ENCODE measurements at places on chromosomes 12 and 14. TPM values are rescaled to one million over a fixed set of nuclear protein-coding genes. Genes with fewer than 3 reads are reported as not detected.
A peak's percentile ranks its signal among the peaks of the same experiment; 100 is the strongest.

DNA sequence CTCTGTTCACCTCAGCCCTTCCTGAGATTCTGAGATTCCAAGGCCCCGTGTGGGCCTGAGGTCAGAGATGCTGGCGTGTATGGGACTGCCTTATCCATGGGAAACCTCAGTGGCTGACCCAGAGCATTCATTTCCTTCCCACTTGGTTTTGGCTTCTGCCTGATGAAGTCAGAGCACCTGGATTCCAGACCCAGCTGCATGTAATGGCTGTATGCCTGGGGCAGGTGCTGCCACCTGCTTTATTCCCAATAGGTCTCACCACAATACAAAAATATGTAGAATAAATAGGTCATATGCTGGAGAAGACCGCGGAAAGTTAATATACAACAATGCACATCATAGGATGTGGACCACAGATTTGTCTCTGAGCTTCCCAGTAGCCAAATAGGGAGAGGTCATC is 25.6 kb downstream of the FIGNL2 start:
- no peak for DNase-seq

DNA sequence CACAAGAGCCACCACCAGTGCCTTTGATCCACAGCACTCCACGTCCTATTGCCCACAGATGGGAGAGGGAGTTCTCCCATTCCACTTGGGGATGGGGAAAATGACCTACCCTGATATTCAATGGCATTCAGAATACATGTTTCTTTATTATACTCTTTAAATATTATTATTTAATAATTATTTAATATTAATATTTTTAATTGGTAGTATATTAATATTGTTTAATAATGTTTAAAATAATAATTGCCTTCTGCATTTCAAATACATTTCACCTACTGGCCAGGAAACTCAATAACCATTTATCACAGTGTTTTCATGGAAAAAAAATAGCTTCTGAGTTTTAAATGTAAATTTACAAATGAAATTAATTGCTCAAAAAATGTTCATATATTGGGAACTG is 127.4 kb upstream of the G2E3 start:
- DNase-seq = no peak

- DNase-seq = no peak
Measured at GRCh38 chr12:52261208-52261484, 13.3 kb upstream of the KRT86 start.

GRCh38 chr14:43649508-43649907 is 857.6 kb downstream of the FSCB start:
- no peak for DNase-seq

GRCh38 chr14:50926851-50927386 is 17.4 kb downstream of the PYGL start:
- DNase-seq = no peak

DNA sequence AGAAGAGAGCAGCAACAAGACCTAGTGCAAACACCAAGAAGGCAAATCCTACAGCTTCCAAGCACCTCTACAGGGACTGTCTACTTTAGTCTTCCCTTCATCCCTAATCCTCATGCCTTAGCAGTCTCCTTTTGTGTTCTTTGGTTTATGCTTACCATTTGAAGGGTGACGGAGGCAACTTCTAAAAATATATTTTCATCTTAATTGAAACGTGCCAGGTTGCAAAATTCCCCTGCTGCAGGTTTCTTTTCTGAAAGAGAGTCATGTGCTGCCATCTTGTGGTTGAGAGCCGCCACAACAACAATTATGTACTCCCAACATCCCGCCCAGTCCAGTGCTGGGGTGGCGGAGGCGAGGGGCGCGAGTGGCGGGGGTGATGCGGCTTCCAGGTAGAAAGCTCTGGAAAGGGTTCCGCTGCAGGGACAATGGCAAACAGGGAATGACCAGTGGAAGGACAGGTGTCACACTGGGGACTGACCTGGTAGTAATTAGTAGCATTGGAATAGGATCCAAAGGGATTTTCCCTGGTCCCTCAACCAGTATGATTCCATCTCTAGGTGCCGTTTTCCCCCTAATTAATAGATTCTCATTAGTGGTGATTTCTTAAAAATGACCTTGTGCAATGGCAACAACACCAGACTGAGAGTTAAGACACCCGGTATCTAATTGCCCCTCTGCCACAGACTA is 80.3 kb upstream of the GNG2 start:
- DNase-seq = peak; percentile 87

DNA sequence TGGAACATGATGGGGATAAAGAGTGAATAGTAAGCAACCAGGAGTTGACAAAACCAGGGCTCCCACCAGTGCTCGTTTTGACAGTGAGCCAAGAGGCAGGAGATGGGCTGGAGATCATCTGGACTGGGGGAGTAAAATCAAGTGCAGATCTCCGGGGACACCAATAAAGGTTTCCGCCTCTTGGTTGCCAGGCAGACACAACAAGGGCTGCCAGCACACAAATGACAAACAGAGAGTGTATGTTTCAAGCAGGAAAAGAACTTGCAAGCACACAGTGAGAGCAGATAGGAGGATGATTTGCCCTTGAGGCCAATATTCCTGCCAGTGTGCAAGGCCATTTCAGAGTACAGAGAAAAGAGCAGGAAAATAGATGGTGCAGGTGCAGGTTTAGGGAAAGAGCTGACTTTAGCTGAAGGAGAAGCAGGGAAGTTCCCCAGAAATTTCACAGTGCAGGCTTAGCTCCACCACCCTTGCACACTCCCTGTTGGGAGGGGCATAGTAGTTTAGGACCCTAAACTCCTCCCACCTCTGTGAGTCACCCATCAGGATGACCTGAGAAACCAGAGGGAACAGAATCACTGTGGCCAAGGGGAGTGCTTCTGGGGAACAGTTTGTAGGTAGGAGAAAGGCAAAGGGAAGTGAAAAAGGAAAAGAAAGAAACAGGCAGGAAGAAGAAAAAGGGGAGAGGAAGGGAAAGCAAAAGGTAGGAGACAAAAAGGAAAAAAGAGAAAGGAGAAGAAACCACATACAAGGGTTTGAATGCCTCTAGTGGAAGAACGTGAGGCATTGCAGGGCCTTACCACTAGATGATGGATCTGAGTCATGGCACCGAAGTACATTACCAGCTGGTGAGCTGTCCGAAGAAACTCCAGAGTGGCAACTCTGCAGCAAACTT is 404.4 kb downstream of the SLC6A15 start:
- no peak for DNase-seq

- DNase-seq = no peak
Measured at GRCh38 chr12:49664591-49665239, 41.4 kb downstream of the PRPF40B start.

DNA sequence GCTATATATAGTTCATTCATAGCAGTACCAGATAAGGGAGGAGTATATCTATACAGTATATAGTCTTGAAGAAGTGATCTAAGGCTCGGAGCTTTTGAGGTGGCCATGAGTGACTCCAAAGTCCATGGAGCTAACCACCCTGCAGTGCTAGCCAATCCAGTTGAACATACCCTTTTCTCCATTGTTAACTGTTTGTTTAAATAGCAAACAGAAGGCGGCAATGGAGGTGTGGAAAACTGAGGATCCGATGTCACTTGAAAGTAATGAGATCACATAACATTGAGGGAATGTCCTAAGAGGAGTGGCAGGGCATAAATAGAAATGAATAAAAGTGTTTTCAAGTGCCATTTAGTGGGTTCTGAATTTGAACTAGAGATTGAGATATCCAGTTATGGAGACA is 12.4 kb upstream of the SNAPC1 start:
- no peak for DNase-seq

DNA sequence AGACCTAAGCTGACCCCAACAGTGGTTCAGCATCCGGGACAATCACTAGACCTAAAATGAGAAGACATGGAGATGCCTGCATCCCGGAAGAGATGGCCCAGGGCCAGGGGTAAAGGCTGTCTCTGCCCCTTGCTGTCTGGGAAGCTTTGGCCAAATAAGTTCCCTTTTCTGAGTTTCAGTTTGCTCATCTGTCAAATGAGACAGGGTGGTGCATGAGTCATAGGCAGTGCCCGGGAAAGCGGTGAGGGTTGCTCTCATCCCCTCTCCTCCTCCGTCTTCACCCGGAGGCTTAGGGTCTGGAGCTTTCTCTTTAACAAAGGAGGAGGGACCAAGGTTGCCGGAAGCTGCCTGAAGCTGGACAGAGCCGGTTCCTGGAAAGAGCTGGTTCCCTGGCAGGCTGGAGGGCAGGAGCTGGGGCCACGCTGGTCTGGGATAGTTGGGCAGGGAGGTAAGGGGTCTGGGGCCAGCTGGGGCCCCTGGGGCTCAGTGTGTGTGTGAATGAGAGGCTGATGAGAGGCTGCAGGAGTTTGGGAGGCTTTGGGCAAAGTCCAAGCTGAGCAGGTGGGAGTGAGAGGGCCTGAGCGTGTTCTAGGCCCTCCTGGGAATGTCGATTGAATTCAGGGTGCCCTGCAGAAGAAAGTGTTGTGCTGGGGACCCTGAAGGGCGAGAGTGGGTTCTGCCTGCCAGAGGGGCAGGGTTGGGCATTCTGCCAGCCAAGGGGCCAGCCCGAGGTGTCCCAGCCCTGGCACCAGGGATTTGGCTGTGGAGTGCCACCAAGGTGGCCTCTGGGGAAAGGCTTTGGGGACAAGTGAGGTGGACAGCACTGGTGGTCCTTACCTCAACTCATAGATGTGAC is at the start of gene SDSL:
TSS of gene SDSL (plus strand) at position 351 of the 856 bp plus-strand sequence. CDS start 5,603 bp downstream, outside the sequence.
- DNase-seq = peak; percentile 11

DNA sequence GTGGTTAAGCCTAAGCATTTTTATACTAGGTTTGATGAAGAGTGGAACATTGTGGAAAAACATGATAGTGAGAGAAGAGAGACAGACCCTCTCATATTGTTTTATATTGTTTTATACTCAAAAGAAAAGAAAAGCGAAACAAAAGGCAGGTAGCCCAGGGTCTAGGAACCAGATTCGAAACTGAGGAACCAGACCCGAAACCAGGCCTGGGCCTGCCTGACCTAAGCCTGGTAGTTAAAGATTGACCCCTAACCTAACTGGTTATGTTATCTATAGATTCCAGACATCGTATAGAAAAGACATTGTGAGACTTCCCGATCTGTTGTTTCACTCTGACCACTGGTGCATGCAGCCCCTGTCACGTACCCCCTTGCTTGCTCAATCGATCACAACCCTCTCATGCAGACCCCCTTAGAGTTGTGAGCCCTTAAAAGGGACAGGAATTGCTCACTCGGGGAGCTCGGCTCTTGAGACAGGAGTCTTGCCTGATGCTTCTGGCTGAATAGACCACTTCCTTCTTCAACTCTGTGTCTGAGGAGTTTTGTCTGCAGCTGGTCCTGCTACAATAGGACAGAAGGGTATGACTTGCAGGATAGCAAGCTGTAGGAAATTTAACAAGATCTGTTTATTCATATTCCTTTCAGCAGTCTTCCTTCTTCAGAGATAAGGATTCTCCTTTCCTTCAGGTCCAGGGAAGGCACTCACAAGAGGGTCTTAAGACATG is 147.1 kb upstream of the PLEKHA5 start:
- DNase-seq = no peak

GRCh38 chr14:70827347-70827746 is 18.0 kb upstream of the MAP3K9 start:
- no peak for DNase-seq

DNA sequence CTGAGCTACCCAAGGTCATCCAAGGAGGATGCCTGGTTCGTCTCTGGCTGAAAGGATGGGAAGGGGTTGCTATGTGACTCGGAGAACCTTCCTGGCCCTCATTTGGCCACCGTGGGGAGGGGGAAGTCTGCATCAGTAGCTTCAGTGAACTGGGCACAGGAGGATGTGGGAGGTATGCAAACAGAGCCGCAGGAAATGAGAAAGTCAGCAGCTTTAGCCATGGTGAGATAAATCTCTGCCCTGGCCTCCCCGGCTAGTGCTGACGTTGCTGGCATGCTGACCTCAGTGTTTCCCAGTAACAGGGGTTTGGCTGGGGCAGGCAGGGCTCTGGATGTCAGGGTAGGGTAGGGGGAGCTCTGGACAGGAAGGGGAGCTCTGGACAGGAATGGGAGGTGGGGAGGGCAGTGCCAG is 2.3 kb upstream of the CEBPE start:
- DNase-seq = no peak

DNA sequence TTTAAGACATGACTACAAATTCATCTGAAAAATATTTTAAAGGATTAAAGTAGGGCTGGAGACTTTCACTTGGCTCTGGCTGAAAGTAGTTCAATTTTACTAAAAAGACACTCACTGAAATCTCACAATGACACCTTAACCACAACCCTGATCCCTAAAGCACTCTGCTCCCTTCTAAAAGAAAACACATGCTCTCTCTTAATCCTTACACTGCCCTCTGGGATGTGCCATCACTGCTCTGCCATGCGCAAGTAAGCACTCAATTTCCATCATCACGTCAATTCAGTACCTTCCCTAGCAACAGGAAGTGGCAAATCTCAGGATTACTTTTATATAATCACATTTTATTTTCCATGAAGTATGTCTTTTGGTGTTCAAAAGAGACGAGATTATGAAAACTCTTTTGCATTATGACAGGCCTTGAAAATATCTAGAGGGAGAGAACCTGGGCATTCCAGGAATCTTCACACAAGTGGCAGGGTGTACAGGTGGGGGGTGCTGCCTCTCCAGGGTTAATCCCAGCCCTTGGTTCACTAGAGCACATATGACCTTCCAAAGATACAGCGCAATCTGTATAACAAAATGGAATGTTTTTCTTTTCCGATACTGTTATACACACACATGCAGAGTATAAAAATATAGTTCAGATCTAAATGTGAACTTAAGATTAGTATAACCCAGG is 7.3 kb downstream of the ATG14 start:
- no peak for DNase-seq

DNA sequence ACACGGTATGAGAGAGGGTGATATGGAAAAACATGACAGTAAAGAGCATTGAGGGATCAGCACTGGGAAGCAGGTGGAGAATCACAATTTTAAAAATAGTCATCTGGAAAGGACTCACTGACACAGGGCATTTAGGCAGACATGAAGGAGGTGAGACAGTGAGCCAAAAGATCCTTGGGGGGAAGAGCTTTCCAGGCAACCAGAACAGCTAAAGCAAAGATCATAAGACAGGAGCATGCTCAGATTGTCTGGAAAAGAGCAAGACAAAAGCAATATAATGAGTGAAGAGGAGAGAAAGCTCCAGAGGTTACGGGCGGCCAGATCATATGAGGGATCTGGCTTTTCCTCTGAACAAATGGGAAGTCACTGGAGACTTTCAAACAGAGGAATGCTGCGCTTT is 63.9 kb downstream of the DENND5B start:
- no peak for DNase-seq

DNA sequence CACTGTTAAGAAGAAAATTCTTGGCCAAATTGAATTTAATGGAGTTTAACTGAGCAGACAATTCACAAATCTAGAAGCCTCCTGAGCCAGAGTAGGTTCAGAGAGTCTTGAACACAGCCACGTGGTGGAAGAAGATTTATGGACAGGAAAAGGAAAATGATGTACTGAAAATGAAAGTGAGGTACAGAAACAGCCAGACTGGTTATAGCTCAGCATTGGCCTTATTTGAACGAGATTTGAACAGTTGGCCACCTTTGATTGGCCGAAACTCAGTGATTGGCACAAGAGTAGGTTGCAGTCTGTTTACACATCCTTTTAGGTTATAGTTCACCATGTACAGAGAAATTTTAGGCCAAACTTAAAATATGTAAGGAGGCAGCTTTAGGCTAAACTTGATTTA is 9.9 kb downstream of the OAS2 start:
- DNase-seq = no peak

ASCL1 gene
- not detected for total RNA-seq

PPM1H gene
- 2.1 TPM for total RNA-seq

RFLNA gene
- total RNA-seq = 0.85 TPM

PAPLN gene
- total RNA-seq = 0.34 TPM

FAR2 gene
- 3.5 TPM for total RNA-seq

KRT74 gene
- total RNA-seq = 0.38 TPM

KRT86 gene
- 3.6 TPM for total RNA-seq

WDR89 gene
- 9.6 TPM for total RNA-seq

SNX6 gene
- 77.7 TPM for total RNA-seq
